ENCODE measurements at places on chromosomes 11 and 22.
A peak's percentile ranks its signal among the peaks of the same experiment; 100 is the strongest.

DNA sequence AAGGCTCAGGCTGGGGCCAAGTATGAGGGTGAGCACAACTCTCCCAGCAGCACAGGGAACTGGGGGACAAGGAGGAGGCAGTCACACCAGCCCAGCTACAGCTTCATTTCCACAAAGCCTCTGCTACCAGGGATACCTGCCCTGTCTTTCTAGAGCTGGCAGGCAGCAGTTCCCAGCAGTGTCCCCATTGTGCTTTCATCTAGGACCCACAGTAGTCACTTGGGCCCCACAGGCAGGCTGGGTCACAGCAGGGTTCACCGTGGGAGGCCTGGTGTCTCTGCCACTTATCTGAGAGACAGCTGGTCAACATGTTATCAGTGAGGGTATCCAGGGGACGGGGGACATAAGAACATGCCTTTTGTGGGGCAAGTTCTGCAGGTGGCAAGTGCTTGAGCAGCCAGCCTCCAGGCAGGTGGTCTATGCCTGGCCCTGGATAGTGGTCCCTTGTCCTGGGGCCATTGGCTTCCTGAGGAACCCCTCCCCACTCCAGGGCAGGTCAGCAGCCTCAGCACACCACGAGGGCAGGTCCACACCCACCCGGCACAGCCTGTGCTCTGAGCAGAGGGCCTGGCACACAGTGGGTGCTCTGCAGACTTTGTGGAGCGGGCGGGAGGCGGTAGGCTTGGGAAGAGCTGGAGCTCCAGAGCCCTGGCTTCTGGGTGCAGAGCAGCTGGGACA lies 29.9 kb downstream of the GNAZ start:
- H3K27ac ChIP-seq, result no peak overlapping the region
- peaks cover 13% of the 10 kb centered on the region for H3K36me3 ChIP-seq
- H3K4me1 ChIP-seq, result no peaks in the 10 kb centered on the region
- no peaks in the 10 kb centered on the region for H3K27me3 ChIP-seq

GRCh38 chr22:22430111-22430820 lies 78.3 kb downstream of the ZNF280B start:
- H3K4me3 ChIP-seq, result no peak overlapping the region
- DNase-seq, result no peak
- no peaks in the 10 kb centered on the region for H3K36me3 ChIP-seq

DNA sequence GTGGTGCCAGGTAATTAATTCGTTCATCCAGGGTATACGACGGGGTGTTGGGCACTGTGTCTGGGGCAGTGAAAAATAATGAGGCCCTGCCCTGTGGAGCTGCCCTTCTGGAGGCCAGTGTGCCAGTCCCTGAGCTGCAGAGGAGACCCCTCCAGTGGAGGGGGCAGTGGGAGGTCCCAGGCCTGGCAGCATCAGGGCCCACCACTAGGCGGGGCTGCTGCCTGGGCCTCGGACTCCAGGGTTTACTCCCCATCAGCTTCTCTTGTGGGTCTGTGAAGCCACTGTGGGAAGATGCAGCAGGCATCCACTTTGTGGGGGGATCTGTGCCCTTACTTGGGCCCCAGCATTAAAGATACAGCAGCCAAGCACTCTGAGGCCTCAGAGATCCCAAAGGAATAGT lies 17.4 kb upstream of the TMPRSS6 start:
- peaks cover 1% of the 10 kb centered on the region for H3K4me1 ChIP-seq
- H3K27ac ChIP-seq, result no peak overlapping the region
- peak; percentile 56 for DNase-seq
- no peak overlapping the region for H3K4me3 ChIP-seq

GRCh38 chr11:60221692-60222091 lies 21.2 kb downstream of the MS4A4E start:
- no peaks in the 10 kb centered on the region for H3K36me3 ChIP-seq
- DNase-seq, result no peak
- H3K27me3 ChIP-seq, result no peaks in the 10 kb centered on the region
- H3K27ac ChIP-seq, result no peak overlapping the region
- no peaks in the 10 kb centered on the region for H3K4me1 ChIP-seq
- H3K4me3 ChIP-seq, result no peak overlapping the region

- no peak overlapping the region for H3K27ac ChIP-seq
- no peaks in the 10 kb centered on the region for H3K4me1 ChIP-seq
- peak; percentile 91 for DNase-seq
- no peaks in the 10 kb centered on the region for H3K27me3 ChIP-seq
- H3K36me3 ChIP-seq, result no peaks in the 10 kb centered on the region
Observed at GRCh38 chr11:6251120-6251733, 8.4 kb upstream of the CCKBR start.

Data from H9 (cell line).